GM12892 (cell line): ENCODE measurements at places on chromosomes 6 and 20.

DNA sequence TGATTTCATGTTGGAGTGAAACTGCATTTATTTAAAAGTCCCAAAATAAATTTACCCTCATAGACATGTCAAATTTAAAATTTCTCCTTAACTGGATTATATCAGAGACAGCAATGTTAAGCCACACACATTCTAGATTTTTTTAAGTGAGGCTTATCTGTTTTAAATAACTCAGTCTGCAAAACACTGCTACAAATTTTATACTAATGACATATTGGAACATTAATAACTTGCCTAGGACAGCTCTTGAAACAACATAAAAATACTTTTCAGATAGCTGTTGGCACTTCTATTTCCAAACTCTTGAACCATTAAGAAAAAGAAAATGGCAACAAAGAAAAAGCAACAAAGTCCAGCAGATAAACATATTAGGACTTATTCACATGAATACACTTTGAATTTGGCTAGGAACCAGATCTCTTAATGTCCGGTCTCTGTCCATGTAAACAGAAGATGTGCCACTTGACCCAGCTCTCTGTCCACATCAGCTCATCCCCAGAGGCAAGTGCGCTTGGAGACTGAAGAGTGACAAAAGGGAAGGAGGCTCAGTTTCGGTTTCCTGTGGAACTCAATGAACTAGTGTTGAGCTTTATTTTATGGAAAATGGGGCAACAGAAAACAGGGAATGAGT, 219.3 kb upstream of the THBS2 start:
- no peak for DNase-seq

GRCh38 chr6:52994839-52995088, 320 bp downstream of the GSTA4 start:
- DNase-seq: peak; percentile 31

GRCh38 chr6:142833054-142833453, 111.9 kb downstream of the HIVEP2 start:
- no peak for DNase-seq

DNA sequence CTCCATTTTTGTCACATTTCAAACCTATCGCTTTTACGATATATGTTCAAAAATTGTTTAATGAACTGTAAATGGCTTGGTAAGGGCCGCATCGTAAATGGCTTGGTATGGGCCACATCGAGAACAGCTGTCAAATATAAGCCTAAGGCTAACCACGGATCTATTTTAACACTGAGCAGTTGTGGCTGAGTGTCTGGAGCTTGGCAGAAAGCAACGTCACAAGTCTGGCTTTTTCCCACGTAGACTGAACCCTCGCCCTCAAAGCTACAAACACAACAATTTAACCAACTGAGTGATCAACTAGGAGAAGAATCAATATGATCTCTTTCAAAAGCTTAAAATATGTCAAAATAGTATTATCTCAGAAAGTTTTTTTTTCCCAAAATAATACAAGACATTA, 71.4 kb upstream of the PRSS16 start:
- no peak for DNase-seq

DNA sequence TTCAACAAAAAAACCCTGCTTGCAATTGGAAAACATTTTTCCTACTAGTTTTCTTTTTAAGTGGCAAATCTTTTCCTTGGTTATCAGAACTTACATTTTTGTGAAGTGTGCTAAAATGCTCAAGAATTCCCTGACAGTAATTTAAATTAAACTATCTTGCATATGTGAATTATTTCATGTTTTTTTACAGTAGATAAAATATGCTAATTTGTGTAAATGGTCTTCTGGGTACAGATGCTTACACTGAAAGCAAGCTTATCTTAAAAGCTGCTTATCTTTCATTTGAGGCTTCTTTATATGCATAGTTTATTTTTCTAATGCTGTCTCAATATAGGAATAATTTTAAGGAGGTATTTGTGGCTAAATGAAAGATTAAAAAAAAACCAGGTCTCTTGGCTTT, 403.0 kb upstream of the FLRT3 start:
- DNase-seq: no peak

DNA sequence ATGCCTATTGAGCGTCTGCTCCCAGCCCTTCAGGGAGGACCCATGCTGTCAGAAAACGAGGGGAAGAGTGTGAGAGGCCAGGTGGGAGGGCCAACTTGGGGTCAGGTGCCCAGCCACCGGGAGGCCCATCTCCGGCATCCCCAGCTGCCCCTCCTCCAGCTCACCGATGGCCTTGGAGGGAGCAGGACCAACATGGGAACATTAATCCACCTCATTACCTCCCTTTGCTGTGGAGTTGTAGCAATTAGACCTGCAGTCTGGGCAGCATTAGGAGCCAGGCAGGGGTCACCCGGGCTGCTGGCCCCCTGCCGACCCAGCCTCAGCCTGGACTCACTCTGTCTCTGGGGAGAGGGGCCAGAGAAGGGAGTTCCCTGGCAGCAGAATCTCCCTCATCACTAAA, 25.1 kb downstream of the DLGAP4 start:
- DNase-seq: no peak

GRCh38 chr6:19880066-19880465, 42.9 kb downstream of the ID4 start:
- no peak for DNase-seq

- DNase-seq: no peak
Observed at GRCh38 chr6:97437087-97437486, 154.1 kb upstream of the MMS22L start.

- DNase-seq: no peak
Observed at GRCh38 chr6:44487002-44487401, 99.5 kb downstream of the CDC5L start.
